ENCODE measurements at places on chromosomes 16 and 17.

GRCh38 chr17:83109793-83110645 lies 30.6 kb downstream of the METRNL start:
- DNase-seq = no peak

DNA sequence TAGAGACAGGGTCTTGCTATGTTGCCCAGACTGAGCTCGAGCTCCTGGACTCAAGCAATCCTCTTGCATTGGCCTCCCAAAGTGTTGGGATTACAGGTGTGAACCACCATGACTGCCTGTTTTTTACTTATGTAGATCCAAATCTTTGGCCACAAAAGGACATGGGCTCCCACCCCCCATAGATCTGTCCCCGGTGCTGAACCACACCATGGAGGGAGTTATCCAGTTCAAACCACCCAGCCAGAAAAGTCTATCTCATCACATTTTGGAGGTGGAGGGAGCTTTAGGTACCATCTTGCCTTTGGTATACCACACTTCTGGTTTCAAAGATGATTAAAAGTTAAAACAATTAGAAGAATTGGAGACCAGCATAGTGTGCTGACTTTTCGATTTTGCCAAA lies 26.2 kb downstream of the SHISA9 start:
- no peak for DNase-seq

- no peak for DNase-seq
Measured at GRCh38 chr17:73706428-73706827, 62.2 kb upstream of the SDK2 start.

DNA sequence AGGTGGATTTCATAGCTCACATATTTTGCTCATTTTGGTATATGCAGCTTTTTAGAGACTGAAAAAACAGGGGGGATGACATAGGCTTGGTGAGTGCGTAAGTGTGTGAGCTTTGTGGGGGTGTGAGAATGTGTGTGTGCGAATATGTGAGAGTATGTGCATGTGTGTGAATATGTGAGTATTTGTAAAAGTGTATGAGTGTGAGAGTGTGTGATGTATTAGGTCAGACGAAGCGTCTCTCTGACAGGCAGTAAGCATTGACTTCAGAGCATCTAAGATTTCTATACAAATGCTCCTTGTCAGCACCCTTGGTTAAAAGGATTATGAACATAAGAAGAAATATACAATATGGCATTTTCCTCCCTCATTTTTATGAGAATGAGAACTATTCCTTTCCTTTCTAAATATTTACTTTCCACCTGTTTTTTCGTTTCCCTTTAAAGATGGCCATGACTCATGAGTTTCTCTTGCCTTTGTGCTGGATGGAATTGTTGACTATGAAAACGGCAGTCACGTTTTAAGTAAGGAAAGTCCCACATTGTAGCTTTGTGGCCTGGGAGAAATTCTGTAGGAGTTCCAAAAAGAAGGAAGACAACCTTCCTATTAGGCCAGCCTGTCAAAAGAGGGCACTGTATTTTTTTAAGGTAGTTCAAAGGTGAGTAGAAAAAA lies 276.4 kb downstream of the FOXL1 start:
- DNase-seq = no peak

DNA sequence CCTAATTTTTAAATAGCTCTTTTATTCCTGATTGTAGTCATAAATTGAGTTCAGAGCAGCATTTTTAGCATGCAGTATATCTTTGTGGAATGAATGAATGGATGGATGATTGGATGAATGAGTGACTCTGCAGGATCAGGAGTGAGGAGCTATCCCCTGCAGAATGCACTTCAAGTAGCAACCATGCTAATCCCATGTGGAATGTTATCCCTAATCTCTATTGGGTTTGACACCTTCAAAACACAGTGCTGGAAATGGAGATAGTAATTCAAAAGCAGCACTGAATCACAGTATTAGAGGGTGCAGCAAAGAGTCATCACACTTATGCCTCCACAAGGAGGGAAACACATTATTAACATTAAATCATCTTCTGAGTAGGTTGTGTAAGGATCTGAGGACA lies 501.9 kb downstream of the SHISA9 start:
- no peak for DNase-seq

GRCh38 chr17:56203430-56203829 lies 50.2 kb downstream of the ANKFN1 start:
- DNase-seq = no peak

- DNase-seq = peak; percentile 45
Measured at GRCh38 chr17:38676706-38677504, 2.1 kb upstream of the EPOP start.

GRCh38 chr16:49281480-49281842 lies at the start of gene CBLN1:
CBLN1 (minus strand) TSS chr16:49281838; CDS start chr16:49281465, 373 bp downstream.
- no peak for DNase-seq

DNA sequence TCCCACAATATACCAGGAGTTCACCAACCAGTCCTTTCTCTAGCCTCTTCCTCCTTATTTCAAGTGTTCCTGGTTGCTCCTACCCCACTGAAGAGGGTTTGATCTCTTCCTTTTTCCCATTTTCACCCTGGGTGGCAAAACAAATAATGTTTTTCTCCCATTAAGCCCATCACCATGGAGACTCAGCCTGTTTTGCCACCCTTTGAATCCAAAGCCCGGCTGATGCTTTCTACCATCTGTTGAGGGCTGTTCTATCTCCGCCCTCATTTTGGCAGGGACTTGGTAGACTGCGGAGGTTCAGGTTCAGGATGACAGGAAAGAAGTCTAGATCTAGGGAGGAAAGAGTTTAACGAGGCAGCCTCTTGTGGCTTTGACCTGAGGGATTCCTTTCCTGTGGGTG lies 2.6 kb downstream of the DNAH2 start:
- no peak for DNase-seq

DNA sequence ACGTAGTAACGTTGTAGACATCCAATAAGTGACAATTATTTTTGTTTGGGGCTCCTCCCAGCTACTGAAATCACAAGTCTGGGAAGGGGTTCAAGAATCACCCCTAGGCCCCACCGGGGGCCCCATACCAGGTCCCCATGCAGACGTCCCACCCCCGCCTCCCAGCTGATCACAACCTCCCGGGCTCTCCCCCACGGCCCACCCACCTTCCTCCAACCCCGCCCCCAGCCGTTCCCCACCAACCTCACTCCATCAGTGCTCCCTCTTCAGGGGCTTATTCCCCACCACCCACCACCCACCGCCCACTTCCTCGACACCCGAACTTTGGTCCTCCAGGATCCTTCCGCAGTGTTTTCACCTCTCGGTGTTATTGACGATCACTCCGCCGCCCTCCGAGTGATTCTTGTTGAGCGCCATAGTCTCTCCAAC lies 240 bp downstream of the WBP2 start:
- no peak for DNase-seq

- DNase-seq = no peak
Measured at GRCh38 chr16:73020409-73020884, 27.5 kb downstream of the ZFHX3 start.

DNA sequence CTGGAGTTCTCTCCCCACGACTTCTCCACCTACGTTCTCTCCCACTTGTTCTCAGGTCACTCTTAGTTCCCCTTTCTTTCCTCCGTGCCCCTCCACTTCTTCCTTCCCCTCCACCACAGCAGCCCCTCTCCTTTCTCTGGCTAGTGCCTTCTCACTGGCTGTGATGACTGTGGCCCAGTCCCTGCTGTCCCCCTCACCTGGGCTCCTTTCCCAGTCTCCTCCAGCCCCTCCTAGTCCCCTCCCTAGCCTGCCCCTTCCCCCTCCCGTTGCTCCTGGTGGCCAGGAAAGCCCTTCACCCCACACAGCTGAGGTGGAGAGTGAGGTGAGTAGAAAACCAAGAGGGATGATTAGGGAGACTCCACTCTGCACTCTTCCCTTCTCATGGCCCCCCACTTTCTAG lies 3.4 kb downstream of the COA3 start:
- no peak for DNase-seq

GRCh38 chr16:57773019-57773418 lies 29.3 kb downstream of the KIFC3 start:
- DNase-seq = no peak

GRCh38 chr16:62035115-62036092 lies 834 bp downstream of the CDH8 start:
- peak; percentile 38 for DNase-seq

DNA sequence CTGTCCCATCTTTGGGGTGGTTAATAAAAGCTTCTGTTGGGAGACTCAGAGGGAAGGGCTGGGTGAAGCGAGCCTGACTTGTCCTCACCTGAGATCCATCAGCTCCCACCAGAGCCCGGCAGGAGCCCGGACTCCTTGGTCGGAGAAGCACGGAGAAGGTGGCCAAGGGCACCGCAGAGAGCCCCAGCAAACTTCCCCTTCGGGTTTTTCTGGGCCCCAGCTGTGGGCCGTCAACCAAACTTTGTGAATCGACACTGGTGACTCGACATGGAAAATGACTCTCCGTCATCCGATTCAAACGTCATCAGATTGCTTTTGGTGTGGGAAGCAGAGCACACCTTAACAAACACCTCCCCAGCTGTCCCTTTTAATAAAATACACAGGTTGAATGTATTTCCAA lies 21.4 kb downstream of the ENPP7 start:
- no peak for DNase-seq
